ENCODE measurements at places on chromosomes 3 and 15.
A peak's percentile ranks its signal among the peaks of the same experiment; 100 is the strongest.

GRCh38 chr3:177439694-177440269 lies 242.5 kb upstream of the TBL1XR1 start:
- no peak for DNase-seq

DNA sequence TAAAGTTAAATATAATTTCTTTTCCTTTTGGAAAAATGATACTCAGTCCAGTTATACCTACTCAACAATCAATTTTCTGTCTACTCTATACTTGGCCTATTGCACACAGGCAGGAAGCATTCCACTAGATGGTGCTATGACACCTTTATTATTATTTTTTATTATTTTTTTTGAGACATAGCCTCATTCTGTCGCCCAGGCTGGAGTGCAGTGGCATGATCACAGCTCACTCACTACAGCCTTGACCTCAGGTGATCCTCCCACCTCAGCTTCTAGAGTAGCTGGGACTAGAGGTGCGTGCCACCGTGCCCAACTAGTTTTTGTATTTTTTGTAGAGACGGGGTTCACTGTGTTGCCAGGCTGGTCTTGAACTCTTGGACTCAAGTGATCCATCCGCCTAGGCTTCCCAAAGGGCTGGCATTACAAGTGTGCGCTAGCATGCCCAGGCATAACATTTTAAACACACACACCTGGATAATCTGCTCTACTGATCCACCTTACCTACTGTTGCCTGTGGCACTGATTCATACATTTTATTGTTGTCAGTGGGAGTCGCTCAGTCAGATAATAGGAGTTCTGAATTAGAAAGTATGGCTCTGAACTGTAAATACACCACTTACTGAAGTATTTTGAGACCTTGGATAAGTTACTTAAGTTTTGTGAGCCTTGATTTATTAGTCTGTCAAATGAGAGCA lies 56.2 kb downstream of the EIF3J start:
- peak; percentile 56 for DNase-seq

GRCh38 chr3:17972030-17972429 lies 229.6 kb upstream of the TBC1D5 start:
- DNase-seq = no peak

GRCh38 chr3:32384938-32385337 lies 6.7 kb upstream of the CMTM7 start:
- DNase-seq = no peak

GRCh38 chr3:123712077-123712860 lies 127.4 kb upstream of the HACD2 start:
- DNase-seq = no peak

- DNase-seq = no peak
Measured at GRCh38 chr3:67382536-67382935, 271.9 kb downstream of the SUCLG2 start.

DNA sequence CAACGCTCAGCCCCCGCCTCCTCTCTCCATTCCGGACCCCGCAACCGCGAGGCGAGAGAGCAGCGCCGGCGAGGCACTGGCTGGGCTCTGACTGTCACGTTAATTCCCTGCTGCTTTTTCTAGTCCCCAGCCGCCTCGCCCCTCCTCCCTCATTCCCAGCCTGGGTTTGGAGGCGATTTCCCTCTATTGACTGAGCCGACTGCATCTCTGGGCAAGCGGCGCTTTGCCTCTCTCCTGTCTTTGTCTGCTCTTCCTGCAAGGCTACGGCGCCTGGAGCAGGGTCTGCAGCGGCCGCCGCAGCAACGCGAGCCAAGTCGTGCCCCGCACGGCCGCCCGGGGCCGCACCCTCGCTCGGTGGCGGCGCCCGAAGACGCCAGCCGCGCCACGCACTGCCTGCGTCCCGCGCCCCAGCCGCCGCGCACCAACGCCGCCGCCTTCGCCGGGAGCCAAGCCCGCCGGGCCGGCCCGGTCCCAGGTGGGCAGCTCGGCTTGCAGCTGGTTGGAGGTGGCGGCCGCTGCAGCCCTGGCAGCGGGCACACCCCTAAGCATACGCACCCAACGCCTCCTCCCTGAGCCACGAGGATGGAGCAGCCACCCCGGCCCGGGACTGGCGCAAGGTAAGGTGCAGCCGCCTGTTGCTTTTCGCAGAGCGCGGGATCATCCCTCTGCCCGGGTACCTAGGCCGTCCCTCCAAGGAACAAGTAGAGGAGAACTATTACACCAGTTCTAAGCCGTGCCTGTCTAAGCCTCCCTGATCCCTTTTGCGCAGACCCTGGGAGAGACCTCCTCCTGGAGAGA lies at the start of gene LRRC3B:
TSS of gene LRRC3B (plus strand) at position 152 of the 798 bp plus-strand sequence. CDS start 86,901 bp downstream, outside the sequence.
- DNase-seq = no peak
